Left lobe of liver (tissue), 2 donors: ENCODE measurements at places on chromosomes 5 and 9. TPM values are rescaled to one million over a fixed set of nuclear protein-coding genes. Genes with fewer than 3 reads are reported as not detected.

DNA sequence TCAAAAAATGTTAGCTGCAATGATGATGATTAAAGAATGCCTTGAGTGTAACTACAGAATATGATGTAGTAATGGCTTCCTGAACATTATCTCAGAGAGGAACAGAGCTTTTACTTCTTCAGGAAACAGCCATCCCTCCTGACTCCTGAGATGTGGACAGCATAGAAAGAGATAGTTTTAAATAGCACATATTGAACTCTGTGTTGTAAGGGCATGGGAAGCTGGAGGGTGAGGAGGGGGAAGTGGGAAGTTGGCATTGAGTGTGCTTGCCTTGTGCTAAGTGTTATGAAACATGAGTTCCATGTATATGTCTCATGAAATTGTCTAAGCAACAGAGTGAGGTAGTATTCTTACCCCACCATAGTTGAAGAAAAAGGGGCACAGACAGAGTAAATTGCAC lies 161.5 kb upstream of the SLC28A3 start:
- DNase-seq = no peak

GRCh38 chr5:84688566-84688965 lies 303.9 kb upstream of the EDIL3 start:
- DNase-seq = no peak

DNA sequence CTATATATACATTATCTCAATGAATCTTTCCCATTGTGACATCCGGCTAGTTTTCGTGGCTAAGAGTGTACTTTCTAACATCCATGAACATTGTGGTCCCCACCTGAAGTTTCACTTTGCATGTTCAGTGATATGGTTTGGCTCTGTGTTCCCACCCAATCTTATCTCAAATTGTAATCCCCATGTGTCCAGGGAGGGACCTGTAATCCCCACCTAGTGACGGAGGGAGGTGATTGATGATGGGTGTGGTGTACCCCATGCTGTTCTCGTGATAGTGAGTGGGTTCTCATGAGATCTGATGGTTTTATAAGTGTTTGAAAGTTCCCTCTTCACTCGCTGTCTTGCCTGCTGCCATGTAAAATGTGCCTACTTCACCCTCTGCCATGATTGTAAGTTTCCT lies 28.1 kb downstream of the MRPL22 start:
- DNase-seq = no peak

GRCh38 chr5:148844433-148845280 lies 18.2 kb downstream of the ADRB2 start:
- no peak for DNase-seq

- no peak for DNase-seq
Observed at GRCh38 chr9:121699571-121700164, 48.2 kb downstream of the DAB2IP start.

- DNase-seq = no peak
Observed at GRCh38 chr5:96173366-96173765, 211.7 kb upstream of the ELL2 start.

DNA sequence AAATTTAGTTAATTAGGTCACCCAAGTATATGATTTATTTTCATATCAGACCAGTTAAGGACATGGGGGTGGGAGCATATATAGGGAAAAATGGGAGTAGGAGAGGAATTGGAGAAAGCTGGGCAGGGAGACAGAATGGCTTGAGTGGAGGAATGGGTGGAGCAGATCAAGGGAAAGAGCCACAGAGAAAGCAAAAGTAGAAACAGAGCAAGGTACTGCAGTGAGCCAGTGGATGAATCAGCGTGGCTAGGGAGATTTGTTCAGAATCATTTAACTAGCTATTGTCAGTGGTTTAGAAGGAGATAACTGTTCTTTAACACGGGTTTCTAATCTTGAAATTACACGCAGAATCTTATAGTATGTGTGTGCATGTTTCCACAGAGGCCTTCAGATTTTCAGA lies 37.4 kb downstream of the SNX24 start:
- DNase-seq = no peak

DNA sequence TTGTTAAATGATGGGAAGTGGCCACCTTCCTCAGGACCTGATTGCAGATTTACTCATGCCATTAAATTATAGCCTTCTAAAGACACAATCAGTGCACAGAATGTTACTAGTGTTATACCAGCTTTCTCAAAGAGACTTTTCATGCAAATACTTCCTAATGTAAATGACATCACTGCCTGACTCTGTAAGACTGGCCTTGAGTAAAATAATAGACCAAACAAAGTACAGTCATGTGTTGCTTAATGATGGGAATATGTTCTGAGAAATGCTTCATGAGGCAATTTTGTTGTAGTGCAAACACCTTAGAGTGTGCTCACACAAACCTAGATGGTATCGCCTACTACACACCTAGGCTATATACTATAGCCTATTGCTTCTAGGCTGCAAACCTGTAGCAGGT lies 17.0 kb upstream of the C1QTNF3 start:
- DNase-seq = no peak

DNA sequence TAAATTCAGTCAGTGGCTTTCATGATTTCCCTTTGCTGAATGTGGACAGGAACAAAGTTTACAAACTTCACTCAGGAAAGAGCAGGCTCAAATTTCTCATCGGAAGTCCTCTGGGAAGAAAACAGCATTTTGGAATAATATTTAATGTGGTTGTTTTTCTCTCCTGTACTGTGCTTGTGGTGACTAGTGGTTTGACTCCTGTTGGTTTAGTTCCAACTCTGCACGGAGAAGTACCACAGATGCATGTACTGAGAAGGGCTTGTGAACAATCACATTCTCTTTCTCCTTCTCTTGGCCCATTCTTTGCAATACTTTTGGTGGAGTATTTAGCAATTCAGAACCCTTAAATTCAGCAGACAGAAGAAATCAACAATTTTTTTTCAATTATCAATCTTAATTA lies 13.3 kb downstream of the MPDZ start:
- DNase-seq = no peak

The SPINK6 gene
- not detected for total RNA-seq

The ADAMTS19 gene
- total RNA-seq = 0.23 TPM

The SNCAIP gene
- 0.23 TPM for total RNA-seq

The CARD9 gene
- 2.1 TPM for total RNA-seq

The LVRN gene
- total RNA-seq = 0.13 TPM

The SPATA31E1 gene
- total RNA-seq = not detected

The HACD4 gene
- total RNA-seq = 0.13 TPM
